ENCODE measurements at places on chromosomes 5 and 9. TPM values are rescaled to one million over a fixed set of nuclear protein-coding genes. Genes with fewer than 3 reads are reported as not detected.

HAVCR2 gene
- total RNA-seq, result 0.72 TPM

PRRX2 gene
- 34.8 TPM for total RNA-seq

MAP1B gene
- total RNA-seq, result 164 TPM

- H3K4me1 ChIP-seq, result peaks cover 7% of the 10 kb centered on the region
- no peaks in the 10 kb centered on the region for H3K27me3 ChIP-seq
These were observed 2.7 kb upstream of the PCBD2 start for GRCh38 chr5:134902071-134902801.

DNA sequence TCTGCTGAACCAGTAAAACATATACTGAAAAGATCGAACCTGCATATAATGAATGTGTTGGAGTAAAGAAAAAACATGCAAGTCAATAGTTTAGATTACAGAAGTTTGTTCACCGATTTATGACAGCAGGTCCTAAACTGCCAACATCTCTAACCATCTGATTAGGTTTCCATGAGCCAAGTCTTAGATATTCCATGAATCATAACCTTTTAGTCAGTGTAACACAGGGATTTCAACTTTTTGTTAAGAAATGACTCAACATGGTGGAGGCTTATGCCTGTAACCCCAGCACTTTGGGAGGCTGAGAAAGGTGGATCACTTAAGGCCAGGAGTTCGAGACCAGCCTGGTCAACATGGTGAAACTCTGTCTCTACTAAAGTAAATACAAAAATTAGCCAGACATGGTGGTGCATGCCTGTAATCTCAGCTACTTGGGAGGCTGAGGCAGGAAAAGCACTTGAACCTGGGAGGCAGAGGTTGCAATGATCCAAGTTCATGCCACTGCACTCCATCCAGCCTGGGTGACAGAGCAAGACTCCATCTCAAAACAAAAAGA, 38.7 kb downstream of the APC start:
- peak overlapping the region; percentile 49 for H3K27ac ChIP-seq
- H3K4me3 ChIP-seq, result no peak overlapping the region
- DNase-seq, result no peak
- peaks cover 30% of the 10 kb centered on the region for H3K4me1 ChIP-seq
- H3K27me3 ChIP-seq, result no peaks in the 10 kb centered on the region

DNA sequence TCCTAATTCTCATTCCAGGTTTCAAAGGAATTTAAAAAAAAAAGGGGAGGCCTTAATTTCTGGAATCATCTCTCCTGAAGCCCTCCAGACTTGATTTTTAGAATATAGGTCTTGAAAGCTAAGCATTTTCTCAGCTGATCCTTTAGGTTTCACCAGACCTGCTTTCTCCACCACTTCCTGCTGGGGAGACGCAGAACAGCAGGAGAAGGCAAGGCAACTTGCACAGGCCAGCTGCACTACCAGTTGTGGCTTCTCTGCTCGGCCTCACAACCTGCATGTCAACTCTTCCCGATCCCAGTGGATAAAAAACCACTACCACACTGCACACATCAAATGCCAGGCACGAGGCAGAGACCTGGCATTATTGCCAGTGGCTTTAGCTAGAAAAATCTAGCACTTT, 119.8 kb downstream of the SIL1 start:
- no peaks in the 10 kb centered on the region for H3K36me3 ChIP-seq
- H3K27me3 ChIP-seq, result no peaks in the 10 kb centered on the region
- no peak for DNase-seq
- no peak overlapping the region for H3K27ac ChIP-seq

- no peak overlapping the region for H3K4me3 ChIP-seq
- H3K27ac ChIP-seq, result no peak overlapping the region
- no peaks in the 10 kb centered on the region for H3K36me3 ChIP-seq
- no peaks in the 10 kb centered on the region for H3K27me3 ChIP-seq
These were observed 32.2 kb upstream of the TJP2 start for GRCh38 chr9:69141851-69142250.

DNA sequence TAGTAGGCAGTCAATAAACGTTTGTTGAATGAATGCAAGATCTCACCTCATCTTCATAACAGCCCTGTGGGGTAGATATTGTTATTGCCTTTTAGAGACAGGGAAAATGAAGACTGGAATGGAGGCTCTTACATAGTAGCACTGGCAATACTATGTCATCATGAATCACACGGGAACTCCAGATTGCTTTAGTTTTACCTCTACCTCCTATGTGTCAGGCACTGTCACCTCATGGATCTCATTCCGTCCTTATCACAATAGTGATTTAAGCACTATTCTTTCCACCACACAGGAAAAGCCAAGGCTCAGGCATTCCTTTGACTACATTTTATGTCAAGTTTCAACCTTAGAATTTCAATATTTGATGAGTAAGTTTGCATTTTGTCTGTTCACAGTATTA, 2.9 kb upstream of the EPB41L4B start:
- peaks cover 12% of the 10 kb centered on the region for H3K4me1 ChIP-seq
- H3K4me3 ChIP-seq, result no peak overlapping the region
- DNase-seq, result no peak
- H3K27ac ChIP-seq, result no peak overlapping the region
- H3K36me3 ChIP-seq, result no peaks in the 10 kb centered on the region

DNA sequence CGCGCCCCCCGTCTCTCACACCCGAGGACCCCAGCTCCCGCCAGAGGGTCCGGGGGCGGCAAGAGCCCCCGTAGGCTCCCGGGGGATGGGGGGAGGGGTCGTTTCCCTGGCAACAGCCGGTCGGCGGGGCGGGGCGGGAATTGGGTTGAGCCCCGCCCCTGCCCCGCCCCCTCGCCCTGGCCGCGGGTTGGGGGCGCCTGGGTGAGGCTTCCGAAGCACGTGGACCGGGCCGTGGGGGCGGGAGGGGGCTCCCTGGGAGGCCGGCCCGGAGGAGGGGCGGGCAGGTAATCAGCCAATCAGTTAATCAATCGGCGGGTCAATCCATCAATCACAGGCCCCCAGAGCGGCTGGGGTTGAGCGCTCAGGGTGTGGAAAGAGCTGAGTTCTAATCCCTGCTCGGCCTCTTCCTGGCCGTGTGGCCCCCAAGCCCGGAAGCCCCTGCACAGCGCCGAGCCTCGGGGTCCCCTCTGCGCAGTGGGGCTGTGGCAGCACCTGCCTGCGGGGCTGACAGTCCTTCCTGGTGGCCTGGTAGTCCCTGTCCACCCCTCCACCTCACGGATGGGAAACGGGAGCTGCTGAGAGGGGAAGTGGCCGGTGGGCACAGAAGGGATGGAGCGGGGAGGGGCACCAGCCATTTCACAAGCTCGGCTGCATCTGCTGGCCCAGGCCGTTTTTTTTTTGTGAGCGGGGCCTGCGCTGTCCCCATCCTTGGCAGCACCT, 174.2 kb upstream of the IER5L start:
- H3K36me3 ChIP-seq, result no peaks in the 10 kb centered on the region
- peak overlapping the region; percentile 74 for H3K4me3 ChIP-seq
- H3K27ac ChIP-seq, result no peak overlapping the region
- peak; percentile 73 for DNase-seq
- H3K4me1 ChIP-seq, result peaks cover 14% of the 10 kb centered on the region

TEK gene
- total RNA-seq, result 8.3 TPM

DNA sequence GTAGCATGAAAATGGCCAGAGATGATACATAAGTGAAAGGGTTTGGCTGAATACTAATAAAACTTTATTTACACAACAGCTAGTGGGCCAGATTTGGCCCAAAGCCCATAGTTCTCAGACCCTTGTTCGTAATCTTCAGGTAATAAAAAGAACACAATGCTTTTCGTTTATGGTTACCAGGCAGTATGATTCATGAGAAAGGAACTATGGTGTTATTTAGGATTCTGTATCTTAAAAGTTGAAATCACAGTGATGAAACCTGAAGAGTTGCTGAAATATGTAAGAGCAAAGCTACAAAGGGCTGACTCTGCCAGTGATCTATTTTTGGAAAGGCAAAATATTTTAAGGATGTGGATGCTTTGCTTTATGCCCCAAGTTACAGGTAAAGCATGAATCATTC, 192.7 kb downstream of the SMC2 start:
- no peaks in the 10 kb centered on the region for H3K36me3 ChIP-seq
- no peaks in the 10 kb centered on the region for H3K27me3 ChIP-seq
- H3K27ac ChIP-seq, result no peak overlapping the region
- no peak for DNase-seq
- no peaks in the 10 kb centered on the region for H3K4me1 ChIP-seq
- no peak overlapping the region for H3K4me3 ChIP-seq

DNA sequence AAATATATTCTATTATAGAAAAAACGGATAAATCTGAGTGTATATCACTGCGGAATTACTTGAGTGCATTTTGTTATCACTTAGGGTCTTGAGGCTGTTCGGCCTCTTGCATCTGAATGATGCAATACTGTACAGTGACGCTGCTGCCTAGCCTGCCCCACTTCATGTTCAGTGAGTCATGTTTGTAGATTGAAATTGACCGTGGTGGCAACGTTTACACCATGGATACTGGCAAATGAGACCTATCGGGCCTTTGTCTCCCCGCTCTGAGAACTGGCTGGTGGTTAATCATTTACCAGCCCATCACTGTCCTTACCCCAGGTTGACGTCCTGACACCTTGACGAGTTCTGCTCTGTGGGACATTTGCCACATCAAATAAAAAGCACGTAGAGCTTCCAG, 510.1 kb upstream of the ADAMTS16 start:
- no peak for DNase-seq
- H3K4me1 ChIP-seq, result no peaks in the 10 kb centered on the region
- H3K27ac ChIP-seq, result no peak overlapping the region
- no peaks in the 10 kb centered on the region for H3K27me3 ChIP-seq
- no peaks in the 10 kb centered on the region for H3K36me3 ChIP-seq

- no peaks in the 10 kb centered on the region for H3K4me1 ChIP-seq
- H3K27ac ChIP-seq, result no peak overlapping the region
- no peaks in the 10 kb centered on the region for H3K27me3 ChIP-seq
- peak; percentile 39 for DNase-seq
- H3K36me3 ChIP-seq, result no peaks in the 10 kb centered on the region
These were observed 17.8 kb downstream of the UNC13B start for GRCh38 chr9:35179347-35180280.

GRCh38 chr9:120449566-120449965, 130.4 kb downstream of the CDK5RAP2 start:
- H3K27me3 ChIP-seq, result no peaks in the 10 kb centered on the region
- H3K27ac ChIP-seq, result no peak overlapping the region
- no peak overlapping the region for H3K4me3 ChIP-seq
- H3K4me1 ChIP-seq, result peaks cover 6% of the 10 kb centered on the region
- DNase-seq, result no peak
- H3K36me3 ChIP-seq, result peaks cover 42% of the 10 kb centered on the region

CYSRT1 gene
- total RNA-seq, result 1.1 TPM

- H3K4me3 ChIP-seq, result no peak overlapping the region
- no peak for DNase-seq
- H3K36me3 ChIP-seq, result no peaks in the 10 kb centered on the region
- H3K4me1 ChIP-seq, result peaks cover 3% of the 10 kb centered on the region
These were observed 33.3 kb downstream of the SH3RF2 start for GRCh38 chr5:145969714-145970092.

PDE4D gene
- total RNA-seq, result 19.9 TPM

SIT1 gene
- 0.36 TPM for total RNA-seq

Data from osteoblast (primary cell).